Caco-2 (cell line): ENCODE measurements at places on chromosomes 11 and 22. TPM values are rescaled to one million over a fixed set of nuclear protein-coding genes. Genes with fewer than 3 reads are reported as not detected.
A peak's percentile ranks its signal among the peaks of the same experiment; 100 is the strongest.

- no peaks in the 10 kb centered on the region for H3K27me3 ChIP-seq
- H3K4me3 ChIP-seq = no peak overlapping the region
- H3K4me1 ChIP-seq = peaks cover 9% of the 10 kb centered on the region
- H3K27ac ChIP-seq = peak overlapping the region; percentile 51
Measured at GRCh38 chr11:61545341-61545740, 35.5 kb downstream of the SYT7 start.

DNA sequence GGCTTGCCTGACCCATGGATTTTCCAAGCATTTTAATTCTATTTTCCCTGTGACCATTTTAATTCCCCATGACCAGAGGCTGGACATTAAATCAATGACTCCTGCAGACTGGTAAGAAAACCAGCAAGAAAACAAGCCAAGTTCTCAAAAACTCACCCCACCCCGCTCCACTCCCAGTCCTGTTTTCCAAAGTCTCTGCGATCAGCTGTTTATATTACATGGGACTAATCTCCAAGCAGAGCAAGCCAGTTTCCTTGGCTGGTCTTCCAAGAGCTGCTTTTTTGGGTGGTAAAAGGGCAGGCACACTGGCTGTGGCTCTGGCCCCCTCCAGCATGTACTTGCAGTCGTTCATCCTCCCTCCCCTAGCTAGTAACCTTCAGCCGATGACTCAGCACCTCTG is 97.9 kb downstream of the RRAS2 start:
- H3K4me3 ChIP-seq = no peak overlapping the region
- peaks cover 6% of the 10 kb centered on the region for H3K36me3 ChIP-seq
- no peak for DNase-seq

DNA sequence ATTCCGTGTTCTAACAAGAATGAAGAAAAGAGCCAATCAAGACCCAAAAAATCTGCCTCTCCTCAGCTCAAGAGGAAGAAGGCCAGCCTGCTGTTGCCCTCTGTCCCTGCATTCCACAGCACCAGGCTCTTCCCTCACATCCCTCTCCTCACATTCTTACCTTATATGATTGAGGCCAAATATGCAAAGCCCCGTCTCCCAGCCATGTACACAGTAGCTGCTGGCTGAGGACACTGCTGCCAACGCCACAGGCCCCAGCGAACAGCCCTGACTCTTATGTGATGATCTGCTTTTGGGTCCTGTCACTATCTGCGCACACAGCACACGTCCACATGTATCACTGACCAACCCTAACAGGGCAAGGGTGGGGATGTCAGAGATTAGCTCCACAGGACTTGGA is 60.2 kb downstream of the MICAL3 start:
- no peak overlapping the region for H3K27ac ChIP-seq
- H3K4me1 ChIP-seq = peaks cover 26% of the 10 kb centered on the region

Gene SNX32
- not detected in 2 replicates for total RNA-seq

GRCh38 chr11:96314326-96315020 is 28.5 kb downstream of the MAML2 start:
- H3K36me3 ChIP-seq = peaks cover 1% of the 10 kb centered on the region; the same call in 1 of the 2 replicates
- no peaks in the 10 kb centered on the region for H3K27me3 ChIP-seq
- peaks cover 53% of the 10 kb centered on the region for H3K4me1 ChIP-seq
- peak overlapping the region; percentile 12 for H3K27ac ChIP-seq

GRCh38 chr22:35357883-35358621 is 22.8 kb upstream of the HMOX1 start:
- H3K4me1 ChIP-seq = peaks cover 8% of the 10 kb centered on the region; the same call in 1 of the 2 replicates
- no peaks in the 10 kb centered on the region for H3K36me3 ChIP-seq

Gene LRRC10B
- total RNA-seq = 0.34 TPM in 1 of 2 replicates, not detected in the other

Gene PARVG
- not detected in 2 replicates for total RNA-seq

Gene CARNS1
- 0.09 and 0.28 TPM in 2 replicates for total RNA-seq

- peaks cover 22% of the 10 kb centered on the region for H3K4me1 ChIP-seq
- H3K4me3 ChIP-seq = peak overlapping the region; percentile 82
- H3K27ac ChIP-seq = peak overlapping the region; percentile 79
Measured at GRCh38 chr22:29307596-29308147, 1.2 kb downstream of the GAS2L1 start.

Gene FGF4
- total RNA-seq = not detected in 2 replicates

- no peak overlapping the region for H3K4me3 ChIP-seq
- no peak for DNase-seq
- H3K36me3 ChIP-seq = no peaks in the 10 kb centered on the region
- no peaks in the 10 kb centered on the region for H3K4me1 ChIP-seq
- H3K27ac ChIP-seq = no peak overlapping the region
Measured at GRCh38 chr11:131885431-131885830, 515.0 kb downstream of the NTM start.

DNA sequence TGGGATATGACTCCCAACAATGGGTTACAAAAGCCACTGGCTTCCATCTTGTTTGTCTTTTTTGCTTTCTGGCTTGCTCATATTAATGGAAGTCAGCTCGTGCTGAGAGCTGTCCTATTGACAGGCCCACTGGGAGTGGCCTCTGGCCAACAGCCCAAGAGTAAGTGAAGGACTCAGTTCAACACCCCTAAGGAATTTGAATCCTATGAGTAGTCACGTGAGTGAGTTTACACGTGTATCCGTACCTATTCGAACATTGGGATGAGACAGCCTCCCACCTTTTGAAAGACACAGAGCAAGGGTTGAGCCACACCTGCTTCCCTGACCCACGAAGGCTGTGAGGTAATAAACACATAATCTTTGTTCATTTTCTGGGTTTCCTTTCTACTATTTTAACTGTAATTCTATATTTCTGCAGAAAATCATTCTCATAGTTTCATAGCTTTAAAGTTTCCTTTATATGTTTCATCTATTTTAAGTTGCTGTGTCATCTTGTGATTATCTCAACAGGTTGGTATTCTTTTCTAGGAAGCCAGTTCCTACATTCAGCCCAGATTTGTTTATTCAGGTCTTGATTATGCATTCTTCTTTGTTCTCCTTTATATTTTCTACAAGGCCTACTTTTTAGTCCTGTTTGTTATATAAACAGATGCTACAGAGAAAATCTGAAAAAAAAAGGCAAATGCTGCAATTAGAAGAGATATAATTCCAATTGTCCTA is 802.3 kb downstream of the CNTN5 start:
- no peaks in the 10 kb centered on the region for H3K36me3 ChIP-seq
- no peaks in the 10 kb centered on the region for H3K27me3 ChIP-seq
- H3K27ac ChIP-seq = no peak overlapping the region
- no peak overlapping the region for H3K4me3 ChIP-seq
- H3K4me1 ChIP-seq = no peaks in the 10 kb centered on the region

DNA sequence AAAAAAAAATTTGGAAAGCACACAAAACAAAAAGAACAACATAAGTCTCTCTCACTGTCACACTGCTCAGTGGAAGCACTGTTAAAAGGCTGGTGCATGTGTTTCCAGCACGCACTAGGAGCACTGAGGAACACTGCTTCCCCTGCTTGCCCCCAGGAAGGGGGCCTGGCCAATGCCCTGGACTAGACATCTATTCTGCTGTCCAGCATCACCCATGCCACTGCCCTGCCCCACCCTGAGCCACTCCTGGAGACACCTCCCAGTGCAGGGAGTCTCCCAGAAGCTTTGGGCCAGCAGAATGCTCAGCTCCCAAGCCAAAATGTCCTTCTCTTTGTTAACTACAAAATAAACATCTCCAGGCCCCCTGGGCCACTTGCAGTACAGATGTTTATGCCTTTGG is 49.7 kb upstream of the EMID1 start:
- H3K36me3 ChIP-seq = no peaks in the 10 kb centered on the region
- no peaks in the 10 kb centered on the region for H3K4me1 ChIP-seq
- H3K27me3 ChIP-seq = no peaks in the 10 kb centered on the region
- no peak for DNase-seq
- no peak overlapping the region for H3K4me3 ChIP-seq

Gene PHETA2
- total RNA-seq = 19.7 and 19.8 TPM in 2 replicates

Gene C1QTNF4
- total RNA-seq = 0.63 and 0.75 TPM in 2 replicates

DNA sequence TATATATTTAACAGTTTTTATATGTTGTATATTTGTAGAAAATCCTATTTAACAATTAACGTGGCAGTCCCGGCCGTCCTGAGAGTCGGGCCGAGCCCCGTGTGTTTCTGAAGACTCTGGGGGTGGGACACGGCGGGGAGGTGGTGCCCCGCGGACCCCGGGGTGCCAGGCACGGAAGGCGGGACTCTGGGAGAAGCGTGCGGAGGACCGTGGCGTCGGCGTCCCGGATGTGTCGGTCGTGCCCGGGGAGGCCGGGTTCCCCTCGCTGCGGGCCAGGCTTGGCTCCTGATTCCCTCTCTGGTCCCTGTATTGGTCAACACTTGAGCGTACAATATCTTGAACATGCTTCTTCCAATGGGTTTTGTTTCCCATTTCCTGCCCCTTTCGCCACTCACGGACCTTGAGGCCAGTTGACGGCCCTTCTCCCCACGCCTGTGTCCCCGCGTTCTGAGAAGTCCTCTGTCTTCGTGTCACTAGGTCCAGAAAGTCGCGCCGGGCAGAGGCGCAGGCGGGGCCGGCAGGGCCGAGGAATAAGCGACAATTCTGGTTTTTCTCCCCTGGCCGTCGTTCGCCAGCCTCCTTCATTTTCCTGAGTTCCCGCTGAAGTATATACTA is 1076.7 kb downstream of the BRD1 start:
- no peaks in the 10 kb centered on the region for H3K4me1 ChIP-seq
- no peak for DNase-seq
- no peak overlapping the region for H3K4me3 ChIP-seq
- no peaks in the 10 kb centered on the region for H3K27me3 ChIP-seq

- DNase-seq = no peak
- no peaks in the 10 kb centered on the region for H3K27me3 ChIP-seq
- no peak overlapping the region for H3K4me3 ChIP-seq
- H3K36me3 ChIP-seq = no peaks in the 10 kb centered on the region
Measured at GRCh38 chr11:33976495-33977199, 74.9 kb upstream of the CAPRIN1 start.

Gene KIF18A
- total RNA-seq = 22.3 and 22.5 TPM in 2 replicates

Gene OR52K1
- total RNA-seq = not detected in 2 replicates

DNA sequence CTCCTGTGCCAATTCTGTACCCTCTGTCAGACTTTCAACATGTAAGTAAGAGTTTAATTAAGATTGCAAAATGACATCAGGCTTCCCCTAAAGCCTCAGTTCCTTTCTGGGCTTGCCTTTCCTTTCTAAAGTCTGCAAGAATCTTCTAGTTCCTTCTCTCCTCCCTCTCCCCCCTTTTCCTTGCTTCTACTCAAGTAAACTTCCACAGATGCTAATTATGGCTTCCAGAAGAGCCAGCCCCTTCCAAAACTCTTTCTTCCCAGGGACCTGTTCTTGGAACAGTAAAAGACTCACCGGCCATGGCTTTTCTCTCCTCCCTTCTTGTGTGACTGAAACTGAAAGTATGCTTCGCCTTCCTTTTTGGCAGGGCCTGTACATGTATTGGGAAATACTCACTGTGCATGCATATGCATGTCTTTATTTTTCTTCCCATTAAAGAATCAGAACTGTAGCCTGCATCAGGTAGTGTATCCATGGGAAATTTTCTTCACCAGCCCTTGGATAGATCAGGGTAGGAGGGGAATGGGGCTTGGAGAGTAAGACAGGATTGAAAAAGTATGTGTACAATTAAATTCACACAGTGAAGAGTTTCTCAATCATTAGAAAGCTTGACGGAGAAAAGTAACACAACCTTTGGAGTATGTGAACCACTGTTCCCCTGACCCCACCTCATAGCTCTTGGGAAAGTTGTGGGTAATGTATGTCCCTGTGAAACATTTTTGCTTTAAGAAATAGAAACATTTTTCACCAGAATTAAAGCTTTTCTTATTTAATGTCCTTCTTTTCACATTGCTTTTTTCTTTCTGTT is at the start of gene CASP1:
CASP1 (minus strand) TSS at position 332 of the 808 bp plus-strand sequence; CDS start at position 301, 31 bp downstream.
- DNase-seq = no peak
- H3K27me3 ChIP-seq = no peaks in the 10 kb centered on the region
- no peaks in the 10 kb centered on the region for H3K36me3 ChIP-seq
- H3K4me3 ChIP-seq = no peak within 1 kb of the TSS
- peaks cover 4% of the 10 kb centered on the region for H3K4me1 ChIP-seq
- no peak within 1 kb of the TSS for H3K27ac ChIP-seq

GRCh38 chr11:19405966-19406365 is 165.2 kb upstream of the E2F8 start:
- no peak overlapping the region for H3K4me3 ChIP-seq
- H3K4me1 ChIP-seq = no peaks in the 10 kb centered on the region
- no peak overlapping the region for H3K27ac ChIP-seq
- DNase-seq = no peak
- H3K27me3 ChIP-seq = no peaks in the 10 kb centered on the region

GRCh38 chr22:49502126-49502826 is 325.4 kb downstream of the BRD1 start:
- no peak overlapping the region for H3K4me3 ChIP-seq
- H3K27me3 ChIP-seq = no peaks in the 10 kb centered on the region
- H3K36me3 ChIP-seq = no peaks in the 10 kb centered on the region
- H3K4me1 ChIP-seq = peaks cover 16% of the 10 kb centered on the region
